NCI-H1930 (cell line): ENCODE measurements at places on chromosomes 3 and 15.

DNA sequence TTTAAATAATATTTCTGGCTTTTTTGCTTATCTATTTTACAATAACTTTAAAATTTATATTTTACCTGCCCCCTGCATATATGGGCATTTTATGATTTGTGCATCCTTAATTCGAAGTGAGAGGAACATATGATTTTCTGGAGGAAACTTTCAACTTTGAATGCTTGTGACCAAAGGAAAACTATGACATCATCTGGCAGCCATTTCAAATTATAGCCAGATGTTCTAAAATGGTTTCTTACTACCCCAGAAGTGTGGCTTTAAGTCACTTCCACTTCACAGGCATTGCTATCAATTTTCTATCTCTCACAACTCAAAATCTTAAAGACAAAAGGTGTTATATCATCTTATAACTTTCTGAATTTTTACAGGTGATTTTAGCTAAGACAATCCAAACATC lies 508.8 kb downstream of the RBMS3 start:
- DNase-seq, result no peak

GRCh38 chr3:105999856-106000255 lies 131.0 kb upstream of the CBLB start:
- no peak for DNase-seq

DNA sequence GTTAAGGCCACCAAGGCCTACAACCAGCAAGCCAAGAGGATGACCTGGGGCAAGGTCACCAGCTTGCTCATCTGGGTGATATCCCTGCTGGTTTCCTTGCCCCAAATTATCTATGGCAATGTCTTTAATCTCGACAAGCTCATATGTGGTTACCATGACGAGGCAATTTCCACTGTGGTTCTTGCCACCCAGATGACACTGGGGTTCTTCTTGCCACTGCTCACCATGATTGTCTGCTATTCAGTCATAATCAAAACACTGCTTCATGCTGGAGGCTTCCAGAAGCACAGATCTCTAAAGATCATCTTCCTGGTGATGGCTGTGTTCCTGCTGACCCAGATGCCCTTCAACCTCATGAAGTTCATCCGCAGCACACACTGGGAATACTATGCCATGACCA lies 3.6 kb downstream of the CXCR6 start:
- no peak for DNase-seq

- DNase-seq, result no peak
These were observed 134.9 kb upstream of the ZBTB20 start for GRCh38 chr3:115281697-115282675.

DNA sequence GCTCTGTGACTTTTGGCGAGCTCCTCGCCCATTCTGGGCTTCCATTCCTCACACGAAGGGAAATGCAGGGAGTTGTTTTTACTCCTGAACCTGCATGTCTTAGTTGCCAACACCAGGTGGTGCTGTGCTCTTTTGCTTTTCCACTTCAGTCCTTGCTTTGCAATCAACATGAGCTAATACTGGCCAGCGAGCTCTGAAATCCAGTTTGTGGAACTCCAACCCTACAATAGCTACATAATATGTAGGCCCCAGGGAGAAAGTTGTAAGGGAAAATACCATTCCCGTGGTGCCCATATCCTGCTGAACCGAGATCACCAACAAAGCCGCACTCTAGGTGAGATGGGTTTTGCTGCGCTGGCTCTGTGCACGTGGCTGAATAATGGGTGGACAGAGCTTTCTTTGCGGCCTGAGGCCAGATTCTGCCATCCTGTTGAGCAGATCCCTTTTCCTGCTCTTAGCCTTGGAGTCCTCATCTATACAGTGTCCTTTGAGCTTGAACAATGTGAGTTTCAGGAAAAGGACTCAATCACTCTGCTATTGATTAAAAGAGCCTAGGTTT lies 25.0 kb downstream of the LSM3 start:
- no peak for DNase-seq

GRCh38 chr3:58038675-58039292 lies 30.6 kb downstream of the FLNB start:
- DNase-seq, result no peak

GRCh38 chr3:193947596-193947995 lies 188.4 kb upstream of the HES1 start:
- no peak for DNase-seq

- DNase-seq, result no peak
These were observed 470.5 kb upstream of the UBE2E2 start for GRCh38 chr3:22732641-22733040.

- DNase-seq, result no peak
These were observed 17.6 kb downstream of the PODXL2 start for GRCh38 chr3:127646501-127647046.

GRCh38 chr3:122514123-122515019 lies at the start of gene KPNA1:
Gene KPNA1 (minus strand): TSS chr3:122514939. CDS start chr3:122496565, 18,374 bp downstream.
- peak; percentile 84 for DNase-seq

GRCh38 chr15:29092376-29093064 lies 177.1 kb downstream of the NSMCE3 start:
- no peak for DNase-seq

GRCh38 chr3:195587406-195587805 lies 3.7 kb upstream of the APOD start:
- DNase-seq, result no peak

DNA sequence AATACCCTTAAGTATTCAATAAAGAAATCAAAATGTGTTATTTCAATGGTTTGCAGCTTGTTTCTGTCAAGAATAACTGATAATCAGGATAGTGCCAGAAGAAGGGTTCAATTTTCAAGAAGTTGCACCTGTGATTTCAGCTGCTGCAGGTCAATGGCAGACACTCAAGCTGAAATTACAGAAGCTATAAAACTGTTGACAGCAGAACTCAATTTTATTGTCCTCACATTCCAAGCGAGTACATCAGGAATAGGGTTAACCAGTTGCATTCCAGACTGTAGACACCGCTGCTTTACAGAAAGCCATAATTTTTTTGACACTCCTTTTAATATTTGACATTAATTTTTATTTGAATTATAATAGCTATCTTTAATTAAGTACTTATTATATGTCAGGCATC lies 364.1 kb downstream of the CGGBP1 start:
- no peak for DNase-seq

- DNase-seq, result no peak
These were observed 2.8 kb upstream of the DNAH1 start for GRCh38 chr3:52313188-52313773.

DNA sequence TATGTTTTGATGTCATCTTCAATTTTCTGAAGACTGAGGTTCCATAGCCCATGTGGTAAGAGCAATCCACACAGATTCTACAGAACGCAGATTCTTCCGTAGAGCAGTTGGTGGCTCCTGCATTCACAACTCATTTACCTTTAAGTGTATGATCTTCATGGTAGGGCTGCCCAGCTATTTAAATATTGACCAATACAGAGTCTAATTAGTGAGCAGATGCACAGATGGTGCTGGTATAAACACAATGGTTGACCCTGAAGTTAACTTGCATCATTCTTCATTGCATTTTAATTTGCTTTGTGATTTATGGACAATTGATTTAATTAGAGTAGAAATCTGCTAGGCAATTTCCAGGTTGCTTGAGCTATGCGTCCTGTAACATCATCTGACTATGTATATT lies 269.2 kb downstream of the SQOR start:
- DNase-seq, result no peak

GRCh38 chr3:63936925-63937324 lies 24.7 kb upstream of the SCAANT1 start:
- no peak for DNase-seq

DNA sequence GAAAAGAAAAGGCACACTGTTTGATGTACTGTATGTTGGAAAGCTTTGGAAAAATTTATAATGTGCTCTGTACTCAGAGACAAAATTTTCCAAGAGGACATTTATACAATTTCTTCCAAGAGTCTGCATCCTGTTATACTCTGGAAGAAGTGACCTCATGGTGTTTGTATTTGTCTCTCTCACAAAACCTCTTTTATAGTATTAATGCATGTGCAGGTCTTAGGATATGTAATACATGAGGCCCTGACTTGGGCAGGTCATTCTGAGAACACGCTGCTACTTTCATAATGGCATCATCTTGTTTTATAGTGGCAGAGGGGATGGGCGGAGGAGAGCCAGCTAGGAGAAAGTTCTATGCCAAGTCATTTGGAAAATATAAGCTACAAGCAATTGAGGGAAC lies 72.0 kb upstream of the P3H2 start:
- DNase-seq, result no peak

- DNase-seq, result no peak
These were observed 5.1 kb downstream of the RBP1 start for GRCh38 chr3:139534455-139534812.

GRCh38 chr3:139281522-139282196 lies 62.2 kb upstream of the MRPS22 start:
- DNase-seq, result no peak

DNA sequence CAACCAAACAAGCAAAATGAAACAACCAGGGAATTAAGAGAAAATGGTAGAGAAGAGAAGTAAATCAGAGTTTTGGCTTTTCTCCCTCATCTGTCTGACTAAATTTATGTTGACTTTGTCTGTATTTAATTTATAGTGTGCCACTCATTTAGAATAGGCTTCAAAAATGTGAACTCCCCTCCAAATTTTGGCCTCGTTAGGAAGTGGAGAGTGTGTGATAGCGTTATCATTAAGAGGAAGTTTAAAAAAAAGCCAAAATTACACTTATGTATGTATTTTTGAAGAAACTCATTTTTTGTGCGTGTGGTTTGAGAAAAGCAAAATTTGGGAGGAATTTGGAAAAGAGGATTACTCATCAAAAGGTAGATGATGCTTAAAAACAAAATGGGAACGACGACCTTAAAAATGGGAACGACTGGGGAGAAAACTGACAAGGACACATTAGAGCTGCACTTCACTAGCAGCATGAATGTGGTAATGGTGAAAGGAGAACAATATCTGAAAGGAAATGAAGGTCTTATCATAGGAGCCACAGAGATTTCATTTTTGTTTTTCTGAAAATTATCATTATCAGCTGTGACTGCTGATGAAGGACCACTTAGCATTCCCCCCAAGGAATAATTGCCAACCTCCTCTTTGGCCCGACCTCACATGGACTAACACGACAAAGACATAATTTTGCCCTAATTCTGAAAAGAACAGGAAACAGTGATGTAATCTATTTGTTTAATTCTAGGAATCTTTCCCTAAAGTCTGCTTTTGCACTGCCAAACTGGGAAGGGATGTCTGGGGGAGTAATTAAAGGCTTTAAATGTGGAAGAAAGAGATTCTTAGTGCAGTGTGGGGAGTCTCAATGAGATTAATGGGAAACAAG lies 163.2 kb upstream of the P2RY1 start:
- no peak for DNase-seq

DNA sequence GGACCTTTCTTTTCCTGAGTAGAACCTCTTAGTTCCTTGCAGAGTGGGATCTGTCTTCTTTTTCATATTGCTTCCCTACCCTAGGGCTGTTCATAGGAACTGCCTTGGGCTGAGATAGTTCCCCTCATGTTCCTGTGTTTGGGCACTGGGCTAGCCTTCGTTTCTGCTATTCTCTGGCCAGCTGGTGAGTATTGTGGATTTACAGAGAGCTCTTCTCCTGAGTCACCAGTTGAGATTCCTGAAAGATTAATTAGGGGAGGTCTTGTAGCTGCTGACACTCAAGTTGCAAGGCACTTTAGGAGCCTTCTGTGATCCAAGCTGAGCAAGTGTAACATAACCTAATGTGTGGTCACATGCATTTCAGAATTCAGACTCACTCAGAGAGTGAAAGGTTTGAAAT lies 30.7 kb downstream of the CHD2 start:
- DNase-seq, result no peak

DNA sequence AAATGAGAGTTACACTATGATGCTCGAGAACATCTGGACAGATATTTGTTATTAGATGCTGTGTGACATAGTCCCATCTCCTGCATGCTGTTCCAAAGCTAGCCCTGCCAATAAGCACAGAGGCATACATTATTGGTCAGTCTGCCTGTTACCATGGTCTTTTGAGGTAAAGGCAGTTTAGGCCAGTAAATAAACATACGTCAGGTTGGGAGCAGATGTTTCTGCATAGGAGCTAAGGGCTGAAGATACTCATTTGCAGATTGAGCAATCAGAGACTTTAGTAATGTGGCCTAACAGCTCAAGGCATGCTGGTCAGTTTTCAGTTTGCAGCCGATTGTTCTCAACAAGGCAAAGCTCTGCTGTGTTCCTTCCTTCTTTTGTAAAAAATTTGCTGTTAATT lies 192.9 kb downstream of the ADAMTSL3 start:
- DNase-seq, result no peak

GRCh38 chr3:45564172-45564571 lies 30.4 kb upstream of the LIMD1 start:
- DNase-seq, result no peak

- no peak for DNase-seq
These were observed 116.0 kb downstream of the TBC1D5 start for GRCh38 chr3:17626395-17626794.

- DNase-seq, result no peak
These were observed 30.7 kb downstream of the SEMA7A start for GRCh38 chr15:74402873-74403587.

DNA sequence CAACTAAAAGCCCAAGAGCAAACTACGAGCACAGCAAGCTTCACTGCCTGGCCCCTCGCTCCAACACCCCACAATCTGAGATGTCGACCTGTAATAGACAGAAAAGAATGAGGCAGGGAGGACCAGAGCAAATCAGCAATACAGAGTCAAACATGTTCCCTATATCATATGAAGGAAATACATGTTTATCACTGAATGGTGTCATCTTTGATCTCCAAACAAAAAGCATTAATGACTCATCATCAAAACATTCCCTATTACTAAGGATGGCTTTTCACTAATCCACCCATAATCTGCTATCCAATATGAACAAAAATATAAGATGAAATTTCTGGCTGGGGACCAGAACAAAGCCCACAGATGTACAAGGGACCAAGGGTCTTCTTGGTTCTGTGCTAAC lies 34.7 kb downstream of the MYO5A start:
- DNase-seq, result no peak

- no peak for DNase-seq
These were observed 412.8 kb downstream of the PYDC2 start for GRCh38 chr3:191873736-191874135.

DNA sequence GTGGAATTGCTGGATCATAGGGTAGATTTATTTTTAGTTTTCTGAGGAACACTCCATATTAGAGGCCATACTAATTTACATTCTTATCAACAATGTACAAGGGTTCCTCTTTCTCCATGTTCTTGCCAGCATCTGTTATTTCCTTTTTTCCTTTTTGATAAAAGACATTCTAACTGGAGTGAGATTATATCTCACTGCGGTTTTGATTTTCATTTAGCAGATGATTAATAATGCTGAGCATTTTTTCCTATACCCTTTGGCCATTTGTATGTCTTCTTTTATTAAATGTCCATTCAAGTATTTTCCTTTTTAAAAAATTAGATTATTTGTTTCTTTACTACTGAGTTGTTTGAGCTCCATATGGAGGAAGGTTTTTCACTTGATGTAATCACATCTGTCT lies 1189.5 kb downstream of the ZPLD1 start:
- DNase-seq, result no peak

DNA sequence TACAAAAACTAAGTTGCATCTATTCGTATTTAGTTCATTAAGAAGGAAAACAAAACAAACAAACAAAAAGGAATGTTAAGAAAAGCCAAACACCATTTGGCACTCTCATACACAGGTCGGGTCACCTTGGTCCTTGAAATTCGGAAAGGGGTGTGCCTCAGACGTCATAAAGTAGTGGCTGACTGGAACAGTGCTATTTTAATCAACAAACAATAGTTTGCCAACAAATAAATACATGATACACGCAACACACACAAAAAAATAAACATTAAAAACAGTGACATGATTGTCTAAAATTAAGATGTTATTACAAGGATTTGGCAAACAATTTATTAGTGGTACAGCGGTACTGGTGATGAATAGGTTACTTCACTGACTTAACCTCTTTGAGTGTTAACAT lies 579.6 kb downstream of the MECOM start:
- DNase-seq, result no peak
